Fibroblast of skin of left biceps (primary cell): ENCODE measurements at places on chromosomes 11 and 22.

DNA sequence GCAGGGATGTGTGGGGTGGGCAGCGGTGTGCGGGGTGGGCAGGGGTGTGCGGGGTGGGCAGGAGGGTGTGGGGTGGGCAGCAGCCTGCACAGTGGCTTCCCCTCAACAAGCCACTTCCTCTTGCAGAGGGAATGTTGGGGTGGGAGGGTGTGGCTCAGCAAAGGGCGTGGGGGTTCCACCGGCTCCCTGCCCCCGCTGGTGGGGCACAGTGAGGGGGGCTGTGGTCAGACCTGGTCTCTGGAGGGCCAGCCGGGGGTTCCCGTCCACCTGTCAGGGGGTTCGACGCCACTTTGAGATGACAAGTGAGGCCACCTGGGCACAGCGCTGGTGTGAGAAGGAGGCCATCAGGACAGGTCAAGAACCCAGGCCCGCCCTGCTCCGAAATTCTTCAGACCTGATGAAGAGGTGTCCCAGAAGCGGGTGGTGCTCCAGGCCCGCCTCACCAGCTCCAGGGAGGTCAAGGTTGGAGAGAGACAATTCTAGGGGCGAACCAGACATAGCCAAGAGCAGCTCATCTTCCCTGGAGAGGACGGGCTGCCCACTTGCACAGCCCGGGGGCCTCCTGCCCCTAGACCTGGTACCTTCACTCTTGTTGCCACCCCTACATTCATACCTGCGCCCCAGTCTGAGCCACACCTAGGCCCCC, 1.3 kb downstream of the C11orf21 start:
- DNase-seq, result no peak

DNA sequence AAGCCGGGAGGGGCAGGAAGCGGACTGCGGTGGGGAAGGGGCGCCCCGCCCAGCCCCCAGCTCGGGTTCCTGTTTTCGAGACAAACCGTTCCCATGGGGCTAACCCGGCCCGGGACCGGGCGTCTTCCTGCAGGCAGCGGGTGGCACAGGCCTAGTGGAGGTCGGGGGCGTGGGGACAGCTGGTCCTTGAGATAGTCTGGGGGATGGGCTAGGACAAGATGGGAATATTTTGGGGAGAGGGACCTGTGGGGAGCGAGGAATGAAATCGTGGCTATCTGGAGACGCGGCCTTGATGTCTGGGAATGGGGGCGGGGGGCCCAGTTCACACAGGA, 1.2 kb upstream of the RASGRP2 start:
- DNase-seq, result no peak

GRCh38 chr22:48660790-48661740, 1166.6 kb downstream of the BRD1 start:
- DNase-seq, result no peak

DNA sequence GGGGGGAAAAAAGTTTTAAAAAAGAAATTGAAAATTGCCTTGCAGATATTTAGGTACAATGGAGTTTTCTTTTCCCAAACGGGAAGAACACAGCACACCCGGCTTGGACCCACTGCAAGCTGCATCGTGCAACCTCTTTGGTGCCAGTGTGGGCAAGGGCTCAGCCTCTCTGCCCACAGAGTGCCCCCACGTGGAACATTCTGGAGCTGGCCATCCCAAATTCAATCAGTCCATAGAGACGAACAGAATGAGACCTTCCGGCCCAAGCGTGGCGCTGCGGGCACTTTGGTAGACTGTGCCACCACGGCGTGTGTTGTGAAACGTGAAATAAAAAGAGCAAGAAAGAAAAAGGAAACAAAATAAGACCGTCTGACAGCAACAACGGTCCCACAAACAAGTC, 964.9 kb downstream of the NTM start:
- DNase-seq, result no peak

DNA sequence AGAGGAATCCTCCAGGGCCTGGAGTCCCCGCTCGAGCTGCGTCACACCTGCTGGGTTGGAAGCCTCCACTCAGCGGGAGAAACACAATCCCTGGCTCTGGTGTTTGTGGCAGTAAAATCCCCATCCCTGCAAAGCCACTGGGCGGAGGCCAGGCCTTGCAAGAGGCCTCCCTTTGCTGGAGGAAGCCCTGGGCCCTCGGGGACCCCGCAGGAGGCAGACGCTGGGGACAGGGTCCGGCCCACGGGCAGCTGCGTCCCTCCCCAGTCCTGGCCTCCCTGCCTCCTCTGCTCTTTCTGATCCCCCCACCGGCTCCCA, 194.7 kb downstream of the BRD1 start:
- DNase-seq, result no peak

DNA sequence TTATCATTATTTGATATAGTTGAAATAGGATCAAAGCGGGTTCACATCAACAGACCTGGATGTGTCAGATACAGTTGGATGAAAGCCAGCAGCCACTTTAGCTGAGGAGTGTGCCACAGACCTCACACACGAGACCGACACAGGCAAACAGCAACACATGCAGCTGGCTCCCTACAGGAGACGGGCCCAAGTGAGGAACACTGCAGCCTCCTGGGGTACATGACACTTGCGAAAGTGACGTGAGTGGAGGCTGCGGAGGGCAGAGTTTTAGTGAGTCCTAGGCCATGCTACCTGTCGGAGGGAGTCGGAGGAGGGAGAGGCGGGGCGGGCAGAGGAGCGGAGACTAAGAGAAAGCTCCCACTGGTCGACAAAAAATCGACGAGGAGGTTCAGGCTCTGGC, 100.9 kb upstream of the BID start:
- no peak for DNase-seq

- no peak for DNase-seq
These were observed 435.5 kb downstream of the TBC1D22A start for GRCh38 chr22:47197773-47198500.

GRCh38 chr11:122112470-122113365, 3.3 kb downstream of the BLID start:
- DNase-seq, result no peak

GRCh38 chr22:30239488-30240405, 6.8 kb downstream of the LIF start:
- no peak for DNase-seq

DNA sequence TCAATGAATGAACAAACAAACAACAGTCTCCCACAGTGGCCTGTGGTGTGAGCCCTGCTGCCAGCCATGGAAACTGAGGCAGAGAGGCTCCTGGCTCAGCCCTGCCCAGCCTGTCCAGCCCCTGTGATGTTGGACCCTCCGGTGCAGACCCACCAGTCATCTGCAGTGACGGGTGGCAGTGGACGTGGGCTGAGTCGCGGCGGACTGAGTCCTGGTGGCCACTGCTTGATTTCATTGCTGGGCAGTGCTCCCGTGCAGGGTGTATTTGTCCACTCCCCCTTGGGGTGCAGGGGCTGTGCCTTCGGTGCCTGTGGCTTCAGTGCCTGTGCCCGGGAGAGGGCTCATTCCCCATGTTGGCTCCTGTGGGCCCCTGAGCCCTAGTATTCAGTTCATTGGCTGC, 31.9 kb upstream of the MUC5AC start:
- DNase-seq, result no peak

DNA sequence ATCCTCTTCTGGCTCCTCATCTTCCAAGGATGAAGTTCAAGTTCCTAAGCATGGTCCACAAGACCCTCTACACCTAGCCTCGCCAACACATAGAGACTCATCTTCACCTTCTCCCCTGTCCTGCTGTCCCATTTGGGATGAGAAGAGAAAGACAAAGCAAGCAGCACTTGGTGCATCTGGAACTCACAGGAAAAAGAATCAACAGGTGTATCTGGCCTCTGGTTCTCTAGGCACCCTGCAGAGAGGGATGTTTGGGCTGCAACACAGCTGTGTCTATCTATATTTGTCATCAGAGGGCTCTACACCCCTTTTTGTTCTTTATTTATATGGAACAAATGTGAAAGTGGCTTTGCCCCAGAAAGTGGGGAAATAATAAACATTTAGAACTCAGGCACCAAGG, 82.1 kb upstream of the GALNT18 start:
- no peak for DNase-seq

DNA sequence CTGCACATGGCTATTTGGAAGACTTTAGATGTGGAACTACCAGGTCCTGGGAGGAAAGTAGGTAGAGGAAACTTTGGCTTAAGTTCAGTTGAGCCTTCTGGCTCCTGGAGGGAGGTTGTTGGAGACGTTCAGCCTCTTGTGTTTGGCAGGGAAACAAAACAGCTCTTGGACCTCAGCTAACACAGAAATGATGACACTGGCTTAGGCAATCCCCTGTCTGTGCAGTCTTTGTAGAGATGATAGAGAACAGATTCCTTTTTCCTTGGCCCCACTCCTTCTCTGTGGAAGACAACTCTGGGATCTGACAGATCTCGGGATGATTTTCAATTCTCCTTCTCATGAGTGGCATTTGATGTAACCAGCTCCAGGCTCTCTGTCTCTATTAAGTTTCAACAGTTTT, 428.5 kb downstream of the TMEM135 start:
- DNase-seq, result peak; percentile 40

DNA sequence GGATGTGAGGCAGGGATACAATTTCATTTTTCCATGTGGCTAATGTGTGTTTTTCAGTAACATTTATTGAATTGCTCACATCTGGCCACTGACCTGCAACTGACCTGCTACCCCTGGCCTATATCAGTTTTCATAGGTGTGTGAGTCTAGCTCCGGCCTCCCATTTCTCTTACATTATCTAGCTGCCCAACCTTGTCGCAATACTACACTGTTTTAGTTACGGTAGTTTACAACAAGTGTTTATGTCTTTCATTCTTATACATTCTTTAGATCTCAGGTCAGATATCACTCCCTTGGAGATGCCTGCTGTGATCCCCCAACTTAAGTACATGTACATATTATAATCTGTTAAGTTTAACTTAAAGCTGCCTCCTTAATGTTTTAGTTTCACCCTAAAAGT, 2.3 kb upstream of the CYB5R2 start:
- DNase-seq, result no peak

DNA sequence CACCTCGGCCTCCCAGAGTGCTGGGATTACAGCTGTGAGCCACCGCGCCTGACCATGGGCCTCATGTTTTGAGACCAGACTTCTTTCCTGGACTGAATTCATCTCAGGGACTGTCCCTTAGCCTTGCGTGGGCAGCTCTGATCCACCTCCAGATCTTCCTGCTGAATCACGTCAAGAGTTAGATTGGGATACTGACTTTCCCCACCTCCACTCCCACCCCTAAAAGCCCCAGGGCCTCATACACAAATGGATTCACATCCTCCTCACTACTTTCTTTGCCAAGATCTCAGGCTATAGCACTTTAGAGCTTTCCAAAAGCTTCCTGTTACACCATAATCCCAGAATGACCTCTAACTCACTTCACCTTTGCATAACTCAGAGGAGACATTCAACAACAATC, 12.1 kb downstream of the CCDC87 start:
- DNase-seq, result no peak

GRCh38 chr11:126129727-126130671, 67.3 kb upstream of the CDON start:
- no peak for DNase-seq

- no peak for DNase-seq
These were observed 39.7 kb downstream of the YWHAH start for GRCh38 chr22:31983911-31984656.

DNA sequence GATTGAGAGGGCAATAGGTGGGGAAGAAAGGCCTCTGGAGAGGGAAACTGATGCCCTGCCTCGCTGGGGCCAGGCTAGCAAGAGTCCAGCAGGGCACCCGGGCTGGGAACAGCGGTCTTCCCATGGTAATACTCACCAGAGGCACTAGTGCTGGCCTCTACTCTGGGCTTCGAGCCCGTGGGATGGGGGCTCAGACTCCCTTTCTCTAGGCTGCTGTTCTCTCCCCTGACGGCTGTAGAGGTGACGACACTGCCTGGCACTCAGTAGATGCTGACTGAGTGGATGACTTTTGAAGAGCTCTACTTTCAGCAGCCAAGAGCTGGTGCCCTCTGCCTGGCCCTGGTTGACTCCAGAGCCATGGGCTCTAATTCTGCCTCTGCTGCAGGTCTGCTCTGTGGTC, 818 bp upstream of the C1QTNF4 start:
- no peak for DNase-seq

DNA sequence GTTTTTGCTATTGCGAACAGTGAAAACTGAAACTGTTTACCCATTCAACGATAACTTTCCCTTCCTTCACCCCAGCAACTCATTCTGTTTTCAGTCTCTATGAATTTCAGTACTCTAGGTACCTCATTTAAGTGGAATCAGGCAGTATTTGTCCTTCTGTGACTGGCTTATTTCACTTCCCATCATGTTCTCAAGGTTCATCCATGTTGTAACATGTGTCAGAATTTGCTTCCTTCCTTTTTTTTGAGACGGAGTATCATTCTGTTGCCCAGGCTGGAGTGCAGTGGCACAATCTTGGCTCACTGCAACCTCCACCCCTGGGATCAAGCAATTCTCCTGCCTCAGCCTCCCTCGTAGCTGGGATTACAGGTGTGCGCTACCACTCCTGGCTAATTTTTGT, 23.7 kb downstream of the HTR3B start:
- no peak for DNase-seq

DNA sequence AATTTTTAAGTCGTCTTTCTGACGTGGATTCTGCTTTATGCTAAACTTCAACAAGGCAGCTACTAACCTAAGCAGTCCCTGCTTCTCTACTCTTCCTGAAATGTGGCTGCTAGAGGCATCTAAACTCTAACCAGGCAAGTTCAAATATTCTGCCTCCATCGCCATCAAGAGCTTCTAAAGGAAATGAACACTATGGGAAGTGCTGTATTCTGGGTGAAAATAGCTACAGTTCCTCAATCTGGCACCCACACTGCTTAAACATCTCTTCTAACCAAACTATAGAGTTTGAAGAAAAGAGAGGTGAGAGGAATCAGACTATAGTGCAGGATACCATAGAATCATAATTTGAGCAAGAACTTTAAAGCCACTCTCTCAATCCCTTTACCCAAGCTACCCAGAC, 6.3 kb downstream of the NRIP3 start:
- no peak for DNase-seq

DNA sequence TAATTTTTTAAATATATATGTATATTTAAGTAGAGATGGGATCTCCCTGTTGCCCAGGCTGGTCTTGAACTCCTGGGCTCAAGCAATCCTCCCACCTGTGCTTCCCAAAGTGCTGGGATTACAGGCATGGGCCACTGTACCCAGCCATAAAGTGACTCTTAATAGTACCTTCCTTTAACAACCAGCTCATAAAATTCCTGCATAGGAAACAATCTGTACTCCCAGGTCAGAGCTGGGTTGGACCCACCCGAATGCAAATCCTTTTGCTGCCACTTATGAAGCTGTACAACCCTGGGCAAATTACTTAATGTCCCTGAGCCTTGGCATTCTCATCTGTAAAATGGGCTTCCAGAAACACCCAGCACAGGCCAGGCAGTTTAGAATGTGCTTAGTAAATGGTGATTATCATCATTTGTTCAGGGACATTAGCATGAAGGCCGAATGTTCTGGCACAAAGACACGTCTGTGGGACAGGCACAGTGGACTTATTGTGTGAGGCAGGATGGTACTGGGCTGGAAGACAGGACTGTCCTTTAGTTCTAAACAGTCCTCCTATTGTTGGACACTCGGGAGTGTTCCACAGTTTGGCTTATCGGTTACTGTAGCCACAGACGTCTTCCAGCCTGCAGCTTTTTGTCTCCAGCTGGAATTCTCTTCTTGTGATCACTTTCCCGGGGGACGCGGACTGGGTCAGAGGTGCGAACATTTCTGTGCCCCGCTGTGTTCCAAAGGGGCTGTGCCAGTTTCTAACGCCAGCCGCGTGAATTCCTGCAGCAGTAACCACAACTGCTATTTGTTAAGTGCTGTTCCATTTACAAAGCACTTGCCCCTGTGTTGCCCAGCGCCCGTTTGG, 6.0 kb downstream of the PDXP start:
- no peak for DNase-seq

GRCh38 chr11:10522276-10522675, 18.7 kb downstream of the RNF141 start:
- no peak for DNase-seq

- peak; percentile 47 for DNase-seq
These were observed 28.5 kb upstream of the ALKBH3 start for GRCh38 chr11:43852057-43852636.

- DNase-seq, result no peak
These were observed 36.9 kb upstream of the BIRC3 start for GRCh38 chr11:102280245-102280833.
